ENCODE measurements at places on chromosomes 2 and 18. TPM values are rescaled to one million over a fixed set of nuclear protein-coding genes. Genes with fewer than 3 reads are reported as not detected.

The CNDP1 gene
- not detected for total RNA-seq

The ZNF396 gene
- 1.6 TPM for total RNA-seq

GRCh38 chr18:49089049-49089448 lies 138.3 kb upstream of the SMAD7 start:
- DNase-seq = no peak

GRCh38 chr2:118085173-118086023 lies 2.9 kb upstream of the INSIG2 start:
- no peak for DNase-seq

GRCh38 chr2:65120990-65121693 lies 8.8 kb downstream of the RAB1A start:
- no peak for DNase-seq

DNA sequence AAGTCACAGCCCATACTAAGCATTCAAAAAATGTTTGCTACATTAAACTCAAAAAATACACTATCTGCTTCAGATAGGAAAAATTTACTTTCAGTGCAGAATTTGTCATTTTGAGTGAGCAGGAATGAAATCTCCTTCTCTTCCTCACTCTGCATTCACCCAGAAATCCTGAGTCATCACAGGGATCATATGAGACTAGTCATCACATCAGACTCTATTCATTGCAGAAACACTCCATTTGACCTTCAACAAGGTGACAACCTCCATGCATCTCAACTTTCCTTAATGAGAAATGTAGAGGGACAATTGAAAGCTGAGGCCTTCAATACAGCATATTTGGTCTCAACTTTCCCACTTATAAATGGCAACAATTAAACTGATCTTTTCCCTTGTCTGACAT lies 130.4 kb upstream of the CYP26B1 start:
- DNase-seq = no peak

DNA sequence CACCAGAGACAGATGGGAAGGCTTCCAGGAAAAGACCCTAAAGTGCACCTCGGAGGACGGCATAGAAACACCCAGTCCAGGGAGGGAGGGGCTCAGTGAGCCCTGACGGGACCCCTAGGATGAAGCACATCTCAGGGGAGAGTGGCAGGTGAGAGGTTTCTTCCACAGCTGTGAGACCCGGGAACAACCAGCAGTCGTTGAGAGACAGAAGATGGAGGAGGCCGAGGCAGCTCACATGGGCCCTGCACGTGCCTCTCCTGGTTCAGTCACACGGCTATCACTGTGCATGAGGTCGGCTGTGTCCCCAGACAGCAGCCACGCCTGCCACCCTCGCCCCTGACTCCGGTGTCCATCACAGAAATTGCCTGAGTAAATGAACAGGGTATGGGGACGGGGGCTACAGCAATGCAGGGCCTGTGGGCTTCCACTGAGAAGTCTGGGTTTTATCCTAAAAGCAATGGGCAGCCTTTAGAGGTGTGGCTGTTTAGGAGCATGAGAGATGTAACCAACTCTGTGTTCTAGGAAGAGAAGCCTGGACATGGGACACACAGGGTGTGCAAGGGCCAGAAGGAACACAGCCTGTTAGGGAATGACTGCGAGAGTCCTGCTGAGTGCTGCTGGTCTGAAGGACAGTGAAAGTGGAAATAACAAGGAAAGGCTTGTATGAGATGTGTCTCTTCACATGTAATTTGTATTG lies 102.0 kb downstream of the TMEM18 start:
- DNase-seq = no peak
